ENCODE measurements at places on chromosomes 3 and 15.

DNA sequence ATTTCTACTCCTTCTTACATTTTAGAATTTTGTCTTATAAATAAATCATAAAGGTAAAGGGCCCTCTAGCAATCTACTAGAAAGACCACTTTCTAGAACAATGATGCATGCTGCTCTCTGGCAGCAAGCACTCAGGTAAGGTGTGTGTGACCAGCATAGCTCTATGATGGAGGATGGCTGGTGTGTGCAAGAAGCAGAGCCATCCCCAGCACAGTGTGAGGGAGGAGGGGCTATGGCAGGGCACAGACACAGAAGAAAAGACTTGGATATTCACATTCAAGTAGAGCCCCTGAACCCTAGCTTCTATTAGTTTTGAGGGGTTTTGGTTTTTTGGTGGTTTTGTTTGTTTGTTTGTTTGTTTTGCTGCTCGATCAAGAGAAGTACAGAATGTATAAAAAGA, 277.1 kb upstream of the CCDC54 start:
- no peak for DNase-seq

GRCh38 chr15:98650417-98651035, 2.2 kb downstream of the IGF1R start:
- DNase-seq: peak; percentile 26

GRCh38 chr3:173037840-173038483, 103.1 kb downstream of the SPATA16 start:
- no peak for DNase-seq

GRCh38 chr3:30577788-30578187, 28.6 kb upstream of the TGFBR2 start:
- DNase-seq: no peak

GRCh38 chr3:43171748-43172147, 65.9 kb upstream of the POMGNT2 start:
- no peak for DNase-seq

DNA sequence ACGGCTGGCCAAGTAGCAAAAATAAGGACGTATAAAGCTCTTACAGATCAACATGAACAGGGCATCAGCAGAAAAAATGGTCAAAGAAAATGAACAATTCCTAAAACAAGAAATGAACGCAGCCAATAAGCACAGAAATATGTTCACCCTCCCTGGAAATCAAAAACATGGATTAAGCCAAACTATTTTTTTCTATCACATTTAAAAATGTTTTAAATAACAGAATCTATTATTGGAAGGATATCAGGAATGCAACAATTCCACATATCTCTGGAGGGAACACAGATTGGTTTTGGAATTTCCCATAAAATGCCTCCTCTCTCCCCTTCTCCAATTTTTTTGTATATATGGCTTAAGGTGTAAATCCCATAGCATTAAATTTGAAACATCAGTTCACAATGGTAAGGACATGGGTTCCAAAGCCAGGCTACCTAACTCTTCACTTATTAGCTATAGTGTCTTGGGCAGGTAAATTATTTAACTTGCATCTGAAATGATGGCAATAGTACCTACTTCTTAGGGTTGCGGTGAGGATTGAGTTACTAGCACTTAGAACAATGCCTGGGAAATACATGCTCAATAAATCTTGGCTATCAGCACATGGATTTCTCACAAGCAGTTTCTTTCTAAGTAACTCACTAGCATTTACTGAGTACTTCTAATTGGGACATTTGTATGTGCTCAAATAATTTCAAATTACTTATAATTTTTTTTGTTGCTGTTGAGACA, 10.1 kb downstream of the UACA start:
- no peak for DNase-seq

DNA sequence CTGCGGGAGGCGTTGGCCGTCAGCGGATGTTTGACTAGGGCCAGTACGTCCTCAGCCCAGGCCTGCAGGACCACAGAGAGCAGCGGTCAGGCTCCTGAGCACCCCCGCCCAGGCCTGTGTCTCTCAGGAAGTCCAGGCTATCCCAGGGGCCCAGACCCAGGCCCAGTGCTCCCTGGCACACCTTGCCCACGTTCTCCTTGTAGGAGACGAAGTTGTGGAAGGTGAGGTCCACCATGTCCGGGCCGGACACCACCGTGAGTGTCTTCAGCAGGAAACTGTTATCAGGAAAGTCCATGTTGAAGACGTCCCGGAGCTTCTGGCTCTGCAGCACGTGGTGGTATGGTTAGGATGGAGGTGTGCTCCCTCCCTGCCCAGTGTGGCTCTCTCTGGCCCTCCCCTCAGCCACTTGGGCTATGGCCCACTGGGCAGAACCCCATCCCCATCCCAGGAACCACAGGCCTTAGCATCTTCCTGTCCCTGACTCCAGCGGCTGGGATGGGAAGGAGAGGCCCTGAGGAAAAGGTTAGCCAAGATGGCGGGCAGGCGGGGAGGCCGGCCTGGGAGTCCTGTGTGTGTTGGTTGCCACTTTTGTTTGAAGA, 5.3 kb downstream of the PLCB2 start:
- no peak for DNase-seq

GRCh38 chr15:34603095-34603494, 19.6 kb upstream of the GOLGA8B start:
- DNase-seq: no peak

DNA sequence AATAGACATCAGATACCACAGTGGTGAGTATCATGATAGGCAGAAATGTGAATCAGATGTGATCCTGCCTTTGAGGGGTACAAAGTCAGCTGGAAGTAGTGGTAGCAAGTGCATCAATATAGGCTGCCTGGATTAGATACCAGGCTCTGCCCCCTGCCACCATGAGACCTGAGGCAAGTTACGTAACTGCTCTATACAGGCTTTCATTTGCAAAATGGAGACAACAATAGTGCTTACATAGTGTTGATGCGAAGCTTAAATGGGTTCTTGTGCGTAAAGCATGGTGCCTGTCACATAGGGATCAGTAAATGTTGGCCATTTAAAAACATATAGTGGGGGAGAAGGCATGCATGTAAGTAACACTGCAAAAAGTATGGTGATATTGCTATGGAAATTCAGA, 158.0 kb downstream of the RYR3 start:
- DNase-seq: no peak

DNA sequence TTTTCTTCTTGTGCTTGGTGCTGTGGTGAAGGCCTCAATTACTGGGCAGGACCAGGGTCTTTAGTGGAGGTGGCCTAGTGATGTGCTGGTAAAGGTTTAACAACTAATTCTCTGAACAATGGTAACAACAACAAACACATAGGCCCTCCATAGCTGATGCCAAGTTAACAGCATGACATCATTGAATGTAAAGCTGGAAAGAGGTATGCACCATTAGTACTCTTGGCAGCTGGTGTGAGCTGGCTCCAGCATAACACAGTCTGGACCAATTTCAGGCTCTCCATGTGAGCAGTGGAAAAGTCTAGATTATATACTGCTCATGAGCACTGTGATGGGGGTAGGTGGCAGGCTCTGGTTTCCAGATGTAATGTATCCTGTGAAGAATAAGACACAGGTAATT, 61.8 kb downstream of the SLC7A14 start:
- DNase-seq: no peak

DNA sequence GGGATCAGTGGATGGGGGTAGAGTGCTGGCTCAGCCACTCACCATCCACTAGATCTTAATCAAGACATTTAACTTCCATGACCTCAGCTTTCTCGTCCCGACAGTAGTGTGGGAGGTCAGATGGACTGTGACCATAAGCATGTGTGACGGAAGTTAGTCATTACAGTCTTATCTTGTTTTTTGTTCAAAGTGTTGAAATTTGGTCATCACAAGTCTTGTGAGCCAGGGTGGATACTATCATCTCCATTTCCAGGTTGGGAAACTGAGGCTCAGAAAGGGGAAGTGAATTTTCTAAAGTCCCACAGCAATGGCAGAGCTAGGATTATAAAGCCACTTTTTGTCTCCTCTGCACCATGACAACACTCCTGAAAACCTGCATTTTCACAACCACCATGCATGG, 32.0 kb upstream of the ITGA11 start:
- DNase-seq: no peak

GRCh38 chr15:89429986-89430385, 66.4 kb downstream of the RHCG start:
- no peak for DNase-seq

- no peak for DNase-seq
Observed at GRCh38 chr3:126212620-126213378, 32.4 kb upstream of the ALDH1L1 start.

DNA sequence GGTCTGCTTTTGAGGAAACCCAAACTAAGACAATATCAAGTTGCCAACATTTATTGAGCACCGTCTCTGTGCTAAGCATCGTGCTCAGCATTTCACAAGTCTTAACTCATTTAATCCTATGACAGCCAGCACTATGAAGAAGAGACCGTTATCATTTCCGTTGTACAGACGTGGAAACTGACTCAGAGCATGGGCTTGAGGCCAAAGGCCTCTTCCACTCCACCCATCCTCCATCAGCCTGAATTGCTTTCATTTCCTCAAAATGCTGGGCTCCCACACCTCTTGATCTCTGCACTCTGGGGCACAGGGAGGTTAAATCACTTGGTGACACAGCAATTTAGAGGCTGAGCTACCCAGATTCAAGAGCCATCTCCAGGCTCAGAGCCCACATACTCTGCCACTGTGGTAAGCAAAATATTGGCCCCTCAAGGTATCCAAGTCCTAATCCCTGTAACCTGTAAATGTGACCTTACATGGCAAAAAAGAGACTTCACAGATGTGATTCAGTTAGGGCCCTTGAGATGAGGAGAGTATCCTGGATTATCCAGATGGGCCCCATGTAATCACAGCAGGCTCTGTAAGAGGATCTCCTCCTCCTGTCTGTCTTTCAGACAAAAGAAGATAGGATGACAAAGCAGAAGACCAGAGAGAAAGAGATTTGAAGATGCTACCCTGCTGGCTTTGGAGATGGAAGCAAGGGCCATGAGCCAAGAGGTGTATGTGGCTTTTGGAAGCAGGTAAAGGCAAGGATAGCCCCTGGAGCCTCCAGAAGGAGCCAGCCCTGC, 24.3 kb upstream of the FLNB start:
- peak; percentile 63 for DNase-seq

- no peak for DNase-seq
Observed at GRCh38 chr3:54743755-54744154, 184.1 kb downstream of the LRTM1 start.

GRCh38 chr3:67957268-67957667, 302.9 kb upstream of the SUCLG2 start:
- DNase-seq: no peak

DNA sequence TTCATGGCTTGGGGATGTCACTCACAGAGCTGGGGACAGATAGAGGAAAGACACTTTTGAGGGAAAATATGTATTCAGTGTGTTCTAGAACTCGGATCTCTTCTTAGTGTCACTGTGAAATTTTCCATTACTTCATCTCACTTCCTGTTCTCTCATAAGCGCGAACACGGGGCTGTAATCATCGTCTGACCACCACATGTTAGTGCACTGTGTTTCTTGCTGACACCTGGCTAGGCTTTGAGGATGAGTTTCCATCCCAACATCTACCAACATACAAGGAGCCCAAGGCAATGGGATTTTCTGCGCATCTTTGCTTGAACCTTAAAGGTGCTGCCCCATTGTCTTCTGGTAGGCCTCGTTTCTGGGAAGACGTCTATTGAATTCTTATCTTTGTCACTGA, 84.0 kb downstream of the LIPC start:
- no peak for DNase-seq

DNA sequence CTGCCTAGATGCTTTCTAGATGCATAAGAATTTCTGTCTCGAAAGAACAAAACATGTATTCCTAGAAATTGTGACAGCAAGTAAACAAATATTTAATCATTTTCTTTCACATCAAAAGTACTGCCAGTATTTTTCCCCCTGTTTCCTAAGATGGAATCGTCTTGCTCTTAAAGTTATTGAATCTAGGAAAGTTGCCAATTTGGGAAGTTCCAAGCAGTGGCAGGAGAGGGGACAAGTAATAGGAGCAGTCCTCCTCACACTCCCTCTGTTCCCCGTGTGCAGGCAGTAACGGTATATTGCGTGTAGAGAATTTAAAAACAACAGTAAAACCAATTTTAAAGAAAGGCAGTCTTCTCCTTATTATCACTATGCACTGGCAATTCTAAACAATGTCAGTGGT, 619.8 kb downstream of the TBL1XR1 start:
- no peak for DNase-seq

- DNase-seq: peak; percentile 20
Observed at GRCh38 chr3:43343185-43343584, 56.8 kb downstream of the SNRK start.

DNA sequence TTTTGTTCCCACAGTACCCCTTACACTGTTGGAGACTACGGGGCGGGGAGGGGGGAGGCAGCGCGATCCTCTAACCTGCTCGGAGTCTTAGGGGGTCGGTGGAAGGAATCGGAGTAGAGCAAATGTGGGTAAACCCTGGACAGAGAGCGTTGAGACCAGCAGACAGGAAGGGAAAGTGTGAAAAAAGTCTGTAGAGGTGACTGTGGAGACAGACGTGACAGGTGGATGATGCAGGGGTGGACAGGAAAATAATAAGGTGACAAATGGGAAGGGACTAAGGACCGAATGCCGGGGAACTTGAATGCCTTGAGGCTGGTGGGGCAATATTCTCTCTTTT, 424 bp downstream of the EAF2 start:
- DNase-seq: peak; percentile 20

- no peak for DNase-seq
Observed at GRCh38 chr3:59876533-59877062, 826.8 kb upstream of the CFAP20DC start.

- DNase-seq: no peak
Observed at GRCh38 chr15:77993374-77993911, 84.1 kb downstream of the TBC1D2B start.

DNA sequence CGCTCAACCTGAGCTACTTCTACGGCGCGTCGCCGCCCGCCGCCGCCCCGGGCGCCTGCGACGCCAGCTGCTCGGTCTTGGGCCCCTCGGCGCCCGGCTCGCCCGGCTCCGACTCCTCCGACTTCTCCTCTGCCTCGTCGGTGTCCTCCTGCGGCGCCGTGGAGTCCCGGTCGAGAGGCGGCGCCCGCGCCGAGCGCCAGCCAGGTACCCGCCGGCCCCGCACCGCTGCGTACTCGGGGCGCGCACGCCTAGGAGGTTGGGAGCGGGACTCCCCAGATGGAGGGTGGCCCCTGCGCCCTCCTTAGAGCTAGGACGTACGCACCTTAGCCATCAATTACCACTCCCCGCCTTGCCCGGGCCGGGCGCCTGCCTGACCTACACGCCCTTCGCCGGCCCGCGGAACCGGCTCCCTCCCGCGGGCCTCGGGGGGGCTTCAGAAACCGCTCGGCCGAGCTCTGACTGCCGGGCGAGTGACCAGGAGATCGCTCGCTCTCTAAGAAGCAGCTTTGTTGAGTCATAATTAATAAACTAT, 466 bp downstream of the NFKBIZ start:
- peak; percentile 52 for DNase-seq

GRCh38 chr3:8529181-8529637, 27.6 kb downstream of the LMCD1 start:
- no peak for DNase-seq

DNA sequence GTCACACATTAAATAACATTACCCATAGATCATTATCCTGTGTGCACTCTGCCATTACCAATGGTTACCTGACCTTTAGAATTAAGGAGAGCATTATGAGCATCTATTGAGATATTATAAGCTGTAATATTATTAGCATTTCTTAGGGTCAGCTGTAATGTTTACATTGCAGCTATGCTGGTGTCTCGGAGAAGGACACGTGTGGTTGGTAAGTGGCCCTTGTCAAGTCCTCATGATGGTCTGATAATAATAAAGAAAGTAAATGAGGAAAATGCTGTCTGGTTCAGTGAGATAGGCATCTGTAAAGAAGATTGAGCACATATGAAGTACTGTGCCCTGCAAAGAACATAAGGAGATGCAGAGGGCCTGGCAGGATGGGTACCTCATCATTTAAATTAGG, 71.7 kb upstream of the ARL6 start:
- DNase-seq: no peak

- DNase-seq: no peak
Observed at GRCh38 chr3:24683633-24684384, 189.2 kb upstream of the THRB start.
